Stimulated activated CD8-positive, alpha-beta memory T cell treated with anti-CD3 and anti-CD28 coated beads, Interleukin-7, amount 100 ng/mL, for 1 hour (primary cell): ENCODE measurements at places on chromosomes 5 and 9.

GRCh38 chr5:135371622-135372232 lies 27.3 kb downstream of the MACROH2A1 start:
- DNase-seq: no peak

DNA sequence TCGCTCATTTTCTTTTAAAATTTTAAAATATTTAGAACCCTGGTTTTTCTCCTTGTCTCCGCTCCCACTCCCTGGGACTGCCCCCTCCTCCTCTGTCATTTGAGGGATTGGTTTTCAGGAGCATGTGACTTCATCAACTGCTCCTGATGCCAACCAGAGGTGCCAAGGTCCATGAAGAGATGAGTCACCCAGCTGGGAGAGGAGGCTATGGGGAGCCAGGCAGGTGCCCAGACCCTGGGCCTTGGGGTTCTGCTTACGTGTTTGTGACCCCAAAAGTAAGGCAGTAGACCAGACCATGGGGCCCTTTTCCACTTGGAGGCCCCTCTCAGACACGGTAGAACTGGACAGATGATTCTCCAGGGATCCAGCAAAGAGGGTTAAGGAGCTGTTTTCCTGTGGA lies 167.0 kb downstream of the FGF18 start:
- no peak for DNase-seq

GRCh38 chr9:26604076-26604662 lies 288.4 kb downstream of the CAAP1 start:
- no peak for DNase-seq

DNA sequence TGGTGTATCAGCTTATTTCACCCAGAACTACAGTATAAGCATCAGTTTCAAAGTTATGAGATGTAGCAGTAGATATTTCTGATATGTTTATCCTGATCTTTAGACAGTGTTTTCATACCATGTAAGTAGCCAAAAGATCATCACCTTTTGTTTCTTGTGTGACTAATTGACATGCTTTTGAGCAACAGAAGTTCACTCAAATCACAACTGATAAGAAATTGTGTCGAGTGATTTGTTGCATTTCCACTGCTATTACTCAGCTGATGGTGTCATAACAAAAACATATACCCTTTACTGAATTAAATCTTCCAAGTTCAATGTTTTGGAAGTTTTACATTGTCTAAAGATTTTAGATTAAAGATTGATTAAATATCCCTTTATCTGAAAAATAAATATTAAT lies 324.5 kb downstream of the TUSC1 start:
- DNase-seq: no peak

DNA sequence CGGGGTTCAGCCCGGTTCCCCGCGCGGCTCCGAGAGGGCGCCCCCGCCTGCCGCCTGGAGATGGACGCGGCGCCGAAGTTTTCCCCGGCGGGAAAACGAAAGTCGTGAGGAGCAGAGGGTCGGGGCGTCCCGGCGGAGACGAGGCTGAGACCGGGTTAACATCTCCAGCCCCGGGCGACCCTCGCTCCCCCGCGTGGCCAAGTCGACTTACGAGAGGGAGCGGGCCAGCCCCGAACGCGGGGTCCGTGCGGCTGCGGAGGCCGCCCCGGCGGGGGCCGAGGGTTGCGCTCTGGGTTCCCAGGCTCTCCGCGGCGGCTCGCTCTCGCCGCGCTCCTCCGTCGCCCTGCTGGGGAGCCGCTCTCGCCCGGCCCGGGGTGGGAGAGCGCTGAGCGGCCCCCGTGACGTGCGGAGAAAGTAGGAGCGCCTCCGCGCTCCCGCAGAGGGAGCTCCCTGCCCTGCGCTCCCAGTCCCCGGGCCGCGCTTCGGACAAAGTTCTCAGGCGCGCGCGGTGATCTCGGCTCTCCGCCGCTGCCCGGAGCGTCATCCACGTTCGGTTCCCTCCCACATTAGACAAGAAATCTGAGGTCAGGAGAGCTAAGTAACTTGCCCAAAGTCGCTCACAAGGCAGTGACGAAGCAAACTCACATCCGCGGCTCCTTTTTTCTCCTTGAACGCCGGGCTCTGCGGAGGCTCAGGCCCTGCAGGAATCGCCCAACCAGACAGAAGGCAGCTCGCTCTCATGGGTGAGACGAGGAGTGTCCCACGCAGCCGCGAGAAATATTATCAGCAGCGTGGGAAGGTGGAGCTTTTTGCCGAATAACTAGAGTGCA lies 1.2 kb upstream of the GCNT4 start:
- DNase-seq: no peak
